CD14-positive monocyte (primary cell): ENCODE measurements at places on chromosomes 1 and 21.
A peak's percentile ranks its signal among the peaks of the same experiment; 100 is the strongest.

GRCh38 chr1:229943988-229944743 is 122.9 kb upstream of the GALNT2 start:
- DNase-seq, result no peak

- DNase-seq, result no peak
These were observed 7.4 kb downstream of the IFNAR1 start for GRCh38 chr21:33332143-33332542.

GRCh38 chr1:179950651-179951050 is 4.0 kb upstream of the CEP350 start:
- peak; percentile 21 for DNase-seq

DNA sequence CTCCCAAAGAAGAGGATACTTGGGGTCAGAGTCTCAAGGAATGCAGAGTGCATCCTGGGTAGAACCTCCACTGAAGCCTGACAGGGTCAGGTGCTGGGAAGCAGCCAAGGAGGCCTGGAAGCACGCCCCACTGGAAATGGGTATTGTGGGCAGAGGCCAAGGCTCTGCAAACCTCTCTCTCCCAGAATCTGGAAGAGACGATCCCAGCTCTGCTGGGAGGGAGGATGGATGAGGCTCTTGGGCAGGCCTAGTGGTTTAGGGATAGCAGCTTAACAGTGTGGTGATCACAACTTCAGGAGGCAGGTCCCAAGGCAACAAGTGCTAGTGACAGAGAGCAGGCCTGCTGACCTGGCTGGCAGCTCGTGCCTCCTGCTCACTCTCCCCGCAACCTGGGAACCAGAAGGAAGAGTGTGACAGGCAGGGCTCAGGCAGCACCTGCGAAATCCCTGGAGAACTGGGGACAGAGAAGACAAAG is 641.0 kb downstream of the PLPP3 start:
- DNase-seq, result no peak

- no peak for DNase-seq
These were observed 114.2 kb downstream of the LIPI start for GRCh38 chr21:14096577-14096976.

DNA sequence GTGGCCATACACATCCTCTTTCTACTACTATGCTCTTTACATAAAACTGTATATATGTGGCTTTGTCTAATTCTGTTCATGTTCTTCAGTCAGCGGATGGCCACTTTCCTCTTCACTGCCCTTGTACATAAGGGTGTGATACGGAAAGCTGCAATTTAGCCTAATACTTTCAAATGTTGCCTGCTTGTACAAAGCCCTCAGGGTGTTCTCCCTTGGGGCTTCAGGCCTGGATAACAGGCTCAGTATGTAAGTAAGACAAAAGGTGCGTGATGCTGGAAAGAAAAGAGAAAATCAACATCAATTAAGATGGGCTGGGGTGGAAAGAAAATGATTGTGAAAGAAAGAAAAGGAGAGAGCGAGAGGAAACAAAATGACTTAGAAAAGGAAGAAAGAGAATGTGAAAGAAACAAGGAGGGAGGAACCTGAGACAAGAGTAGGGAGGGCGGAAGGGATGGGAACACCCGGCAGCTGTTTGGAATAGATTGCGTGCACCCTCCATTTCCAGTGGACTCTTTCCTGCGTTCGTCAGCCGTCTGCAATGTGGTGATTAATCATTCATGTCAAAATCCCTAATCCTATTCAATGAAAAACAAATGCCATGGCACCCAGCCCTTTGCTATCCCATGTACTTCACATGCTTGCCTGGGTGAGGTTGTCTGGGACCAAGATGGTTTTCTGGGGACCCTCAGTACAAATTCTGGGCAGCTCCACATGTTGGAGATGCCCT is 553.6 kb downstream of the NUF2 start:
- DNase-seq, result no peak
